Stimulated activated CD4-positive, alpha-beta T cell treated with anti-CD3 and anti-CD28 coated beads, Interleukin-1b, Interleukin-23, amount 100 ng/mL, for 1 hour (primary cell): ENCODE measurements at places on chromosomes 2 and 18.
A peak's percentile ranks its signal among the peaks of the same experiment; 100 is the strongest.

- no peak for DNase-seq
These were observed 31.2 kb downstream of the VSNL1 start for GRCh38 chr2:17571681-17572080.

- no peak for DNase-seq
These were observed 124.3 kb downstream of the ICOS start for GRCh38 chr2:204060841-204061240.

- no peak for DNase-seq
These were observed 499.6 kb upstream of the ACVR2A start for GRCh38 chr2:147345246-147345645.

GRCh38 chr2:19360966-19361321, 2.5 kb upstream of the OSR1 start:
- no peak for DNase-seq

GRCh38 chr2:1824202-1824905, 80.0 kb upstream of the PXDN start:
- DNase-seq: no peak

DNA sequence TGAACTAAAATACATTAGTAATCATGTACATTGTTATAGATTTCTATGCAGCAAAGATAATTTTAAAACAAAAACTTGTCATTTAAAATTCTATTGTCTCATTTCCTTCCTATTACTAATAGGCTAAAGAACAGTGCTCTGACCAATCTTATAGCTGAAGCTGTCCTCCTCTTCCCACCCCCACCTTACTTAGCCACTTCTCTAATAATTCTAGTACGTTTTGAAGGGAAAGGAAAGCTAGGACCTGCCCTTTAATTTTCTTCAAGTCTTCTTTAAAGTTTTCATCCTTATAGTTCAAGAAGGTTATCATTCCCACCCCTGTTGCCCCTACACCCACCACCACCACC, 121.6 kb downstream of the RBMS1 start:
- DNase-seq: no peak

DNA sequence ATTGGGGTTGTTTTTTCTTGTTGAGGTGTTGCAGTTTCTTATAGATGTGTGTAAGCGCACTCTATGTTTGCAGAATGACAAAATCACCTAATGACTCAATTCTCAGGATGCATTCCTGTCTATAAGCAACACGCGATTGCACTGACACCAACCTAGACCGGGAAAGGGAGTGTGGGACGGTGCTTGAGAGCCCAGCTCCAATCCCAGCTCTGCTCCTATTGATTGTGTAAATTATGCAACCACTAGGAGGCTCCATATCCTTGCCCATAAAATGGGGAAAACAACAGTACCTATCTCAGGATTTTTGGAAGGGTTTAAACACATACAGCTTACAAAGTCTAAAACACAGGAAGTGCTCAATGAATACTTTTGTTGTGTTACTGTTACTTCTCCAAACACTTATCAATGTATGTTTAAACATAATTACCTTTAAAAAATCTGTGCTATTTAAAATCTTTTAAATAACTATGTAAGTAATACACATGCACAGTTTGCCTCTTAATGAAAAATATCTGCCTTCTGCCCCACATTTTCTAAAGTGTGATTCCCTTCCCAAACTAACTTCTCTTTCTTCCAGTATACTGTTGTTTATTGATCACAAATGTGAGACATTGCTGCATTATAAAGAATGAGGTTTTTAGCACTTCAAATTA, 132.5 kb downstream of the SPHKAP start:
- no peak for DNase-seq

- DNase-seq: no peak
These were observed 21.1 kb downstream of the USP14 start for GRCh38 chr18:179499-179898.

- DNase-seq: no peak
These were observed 7.6 kb downstream of the ESPNL start for GRCh38 chr2:238107525-238108422.

DNA sequence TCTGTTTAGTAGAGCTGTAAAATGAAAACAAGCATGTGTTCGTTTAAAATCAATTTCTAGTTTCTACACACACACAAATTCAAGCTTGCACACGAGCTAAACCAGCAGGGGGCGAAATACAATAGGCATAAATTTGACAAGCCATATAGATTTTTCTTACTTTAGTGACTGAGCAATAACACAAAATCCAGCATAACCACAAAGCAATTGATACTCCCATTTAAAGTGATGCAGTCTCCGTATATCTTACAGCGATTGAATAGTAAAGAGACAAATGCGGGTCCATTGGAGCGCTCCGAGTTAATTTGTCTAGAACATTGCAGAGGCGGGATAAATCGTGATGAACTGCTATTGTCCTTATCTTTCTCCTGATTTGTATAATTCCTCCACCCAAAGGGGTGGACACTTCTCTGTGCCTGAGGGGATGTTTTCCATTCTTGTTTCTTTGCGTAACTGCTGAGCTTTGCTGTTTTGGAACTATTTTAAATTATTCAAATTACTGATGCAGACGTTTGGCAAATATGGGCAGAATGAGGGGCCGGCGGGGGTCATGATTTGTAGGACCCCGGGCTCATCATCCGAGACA, 1.2 kb upstream of the AFTPH start:
- peak; percentile 44 for DNase-seq

DNA sequence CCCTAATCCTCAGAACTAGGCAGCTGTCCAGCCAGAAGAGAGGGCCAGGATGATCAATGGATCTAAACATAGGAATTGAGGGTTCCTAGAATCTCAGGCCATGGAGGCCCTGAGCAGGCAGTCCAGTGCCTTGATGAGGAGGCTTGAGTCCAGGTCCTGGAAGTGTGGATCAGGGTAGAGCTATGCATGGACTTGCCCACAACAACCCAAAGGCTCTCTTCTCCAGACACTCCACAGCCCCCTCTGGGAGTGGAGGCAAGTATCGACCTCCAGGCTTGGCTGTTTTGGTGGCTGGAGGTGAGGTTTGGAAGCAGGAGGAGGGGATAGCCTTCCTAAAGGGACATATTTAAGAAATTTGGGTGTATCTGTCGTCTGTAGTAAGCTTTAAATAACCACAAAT, 45.7 kb downstream of the NAPG start:
- no peak for DNase-seq

DNA sequence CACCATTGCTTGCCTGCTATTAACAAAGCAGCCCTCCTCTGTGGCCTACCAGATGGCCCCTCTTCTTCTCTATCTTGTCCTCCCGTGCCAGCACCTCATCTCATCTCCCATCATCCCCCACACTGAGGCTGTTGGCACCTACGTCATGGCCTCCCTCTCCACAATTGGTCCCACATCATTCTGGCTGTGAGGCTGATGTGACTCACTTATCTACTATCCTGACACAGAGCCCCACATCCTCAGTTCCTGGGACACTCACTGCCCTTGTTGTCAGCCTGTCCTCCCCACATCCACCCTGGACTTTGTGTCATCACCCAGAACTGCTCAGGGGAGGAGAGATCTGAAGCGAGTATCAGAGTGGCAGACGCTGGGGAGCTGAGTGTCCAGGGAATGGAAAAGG, 102.9 kb downstream of the MRO start:
- no peak for DNase-seq

- DNase-seq: no peak
These were observed 281.1 kb upstream of the POU3F3 start for GRCh38 chr2:104572834-104573233.

GRCh38 chr2:152485954-152486736, 151.2 kb downstream of the FMNL2 start:
- no peak for DNase-seq

DNA sequence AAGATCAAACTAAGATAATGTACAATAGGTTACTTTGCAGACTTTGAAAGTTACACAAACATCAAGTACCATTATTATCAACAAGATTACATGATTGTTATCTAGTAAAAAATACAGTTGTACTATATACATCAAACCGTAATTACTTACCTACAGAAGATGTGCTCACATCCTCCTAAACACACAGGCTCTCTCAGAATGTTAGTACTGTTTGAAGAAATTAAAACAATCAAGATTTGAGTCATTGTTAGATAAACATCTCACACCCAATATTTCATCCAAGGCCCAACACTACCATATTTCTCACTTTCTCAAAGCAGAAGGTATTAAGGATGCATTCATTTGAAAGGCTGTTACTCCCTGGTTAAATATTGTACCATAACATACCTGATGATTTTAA, 12.6 kb downstream of the BARD1 start:
- no peak for DNase-seq

DNA sequence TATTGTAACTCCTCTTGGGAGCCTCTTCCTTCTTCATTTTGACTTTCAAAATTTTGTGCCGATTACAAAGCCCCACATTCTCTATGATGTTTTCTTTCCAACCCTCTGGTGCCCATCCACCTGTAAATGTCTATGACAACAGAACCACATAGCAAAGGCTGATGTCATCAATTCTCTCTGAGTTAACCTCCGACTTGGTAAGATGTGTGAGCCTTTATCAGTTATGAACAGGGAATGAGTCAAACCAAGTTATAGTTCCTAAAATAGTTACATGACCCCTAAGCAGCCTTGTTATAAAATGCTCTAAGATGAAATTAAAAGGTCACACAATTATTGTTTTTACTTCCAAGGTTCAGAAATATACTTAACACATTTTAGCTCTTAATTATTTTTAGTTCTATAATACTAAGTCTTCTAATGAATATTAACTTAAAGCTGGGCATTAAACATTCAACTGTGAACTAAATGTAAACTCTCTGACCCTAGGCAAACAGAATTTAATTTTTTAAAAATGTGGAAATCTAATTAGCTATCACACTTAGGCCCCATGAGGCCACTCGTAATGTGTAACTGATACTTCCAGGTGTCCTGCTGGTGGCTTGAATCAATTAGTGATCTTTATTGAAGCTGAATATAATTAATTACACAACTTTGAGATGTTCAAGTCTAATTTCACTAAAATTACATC, 102.3 kb upstream of the CYRIA start:
- no peak for DNase-seq

DNA sequence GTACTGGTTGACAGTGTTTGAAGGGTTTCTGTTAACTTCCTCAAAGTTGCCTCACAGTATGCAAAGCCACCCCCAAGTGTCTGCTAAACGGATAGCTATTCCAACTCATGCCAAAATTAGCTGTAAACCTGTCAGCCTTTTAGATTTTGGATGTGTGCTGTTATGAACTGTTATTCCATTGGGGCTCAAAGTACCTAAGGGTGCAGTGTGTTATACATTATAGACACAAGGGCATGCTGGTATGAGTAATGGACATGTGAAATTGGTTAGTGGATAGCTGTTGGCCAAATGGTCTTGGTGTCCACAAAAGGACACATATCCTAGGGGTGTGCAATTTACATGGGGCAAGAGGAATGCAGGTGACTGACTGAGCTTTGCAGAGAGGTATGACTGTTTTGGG, 33.7 kb upstream of the CCBE1 start:
- no peak for DNase-seq

- DNase-seq: no peak
These were observed 491.0 kb downstream of the CDH2 start for GRCh38 chr18:27685807-27686412.

GRCh38 chr2:145484448-145485097, 964.7 kb upstream of the ZEB2 start:
- no peak for DNase-seq

GRCh38 chr18:5584746-5585417, 41.1 kb upstream of the EPB41L3 start:
- no peak for DNase-seq

GRCh38 chr2:11080253-11081115, 74.8 kb upstream of the SLC66A3 start:
- DNase-seq: no peak

- DNase-seq: no peak
These were observed 46.7 kb downstream of the RNU4ATAC start for GRCh38 chr2:121577381-121577780.

DNA sequence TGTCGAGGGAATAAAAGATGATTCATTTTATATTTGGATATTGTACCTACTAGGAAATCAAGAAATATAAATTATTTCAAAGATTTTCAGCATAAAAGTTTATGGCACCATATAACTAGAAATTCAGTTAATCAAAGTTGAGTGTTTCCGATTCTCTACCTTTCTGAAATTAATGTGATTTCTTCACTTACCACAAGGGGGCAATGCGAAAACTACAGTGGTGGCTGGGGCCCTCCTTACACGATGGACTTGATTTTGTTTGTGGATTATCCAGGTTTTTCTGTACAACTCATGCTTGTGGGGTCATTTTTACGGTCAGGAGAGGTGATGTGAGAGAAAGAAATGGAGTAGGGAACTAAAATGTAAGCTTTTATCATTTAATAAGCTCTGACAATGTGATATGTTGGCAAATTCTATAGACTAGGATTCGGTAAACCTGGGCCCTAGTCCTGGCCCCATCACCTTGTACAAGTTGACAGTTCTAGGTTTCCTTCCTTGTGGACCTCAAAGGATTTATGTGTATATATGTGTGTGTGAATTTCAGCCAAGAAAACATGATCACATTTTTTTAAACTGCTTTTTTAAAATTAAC, 47.6 kb downstream of the G6PC2 start:
- DNase-seq: no peak

- no peak for DNase-seq
These were observed 43.6 kb downstream of the FECH start for GRCh38 chr18:57542812-57543427.

GRCh38 chr2:212987492-212987891, 163.9 kb downstream of the IKZF2 start:
- DNase-seq: no peak

DNA sequence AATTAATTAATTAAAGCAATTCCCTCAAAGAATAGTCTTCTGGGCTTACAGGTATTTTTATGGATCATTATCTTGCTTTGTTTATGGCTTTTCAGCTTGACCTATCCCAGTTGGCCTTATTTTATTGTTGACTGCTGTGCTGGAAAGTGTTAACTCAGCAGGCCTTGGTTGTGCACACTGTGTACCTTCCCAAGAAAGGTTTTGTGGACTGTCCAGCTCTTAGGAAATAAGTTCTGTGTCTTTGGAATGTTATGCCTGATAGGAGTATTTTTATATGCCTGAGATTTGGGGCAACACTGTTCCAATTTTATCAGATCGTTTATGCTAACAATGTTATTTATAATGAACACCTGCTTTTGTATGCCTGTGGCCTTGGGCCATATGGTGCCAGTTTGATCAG, 671.9 kb upstream of the ZNF804A start:
- no peak for DNase-seq

- DNase-seq: no peak
These were observed 130.0 kb upstream of the STON1 start for GRCh38 chr2:48399828-48400552.

DNA sequence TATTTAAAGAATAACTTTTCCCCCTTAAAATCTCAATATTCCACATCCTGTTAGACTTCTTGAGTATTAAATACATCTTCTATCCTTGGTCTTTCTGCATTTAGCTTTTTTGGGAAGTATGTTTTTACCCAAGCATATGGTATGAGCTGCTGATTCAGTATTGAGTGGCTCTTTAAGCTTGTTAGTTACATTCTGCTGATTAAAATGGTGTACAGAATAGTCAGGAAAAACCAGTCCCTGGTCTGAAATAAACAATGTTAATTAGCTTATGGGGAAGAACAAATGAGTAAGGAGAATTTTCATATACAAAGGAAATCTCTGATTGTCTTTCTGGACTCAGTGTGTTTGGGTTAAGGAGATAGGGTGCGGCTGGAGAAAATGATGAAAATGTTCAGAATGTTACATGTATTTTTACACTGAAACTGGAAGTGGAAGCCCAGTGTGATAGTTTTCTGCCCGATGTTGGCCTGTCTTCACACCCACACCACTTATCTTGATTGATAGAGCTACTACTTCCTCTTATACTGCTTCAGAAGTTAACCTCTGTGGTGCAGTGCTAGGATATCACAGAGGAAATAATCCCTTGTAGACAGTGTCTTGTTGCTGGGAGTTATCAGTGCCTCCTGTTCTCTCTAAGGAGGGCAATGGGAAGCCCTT, 84.0 kb downstream of the MSH2 start:
- DNase-seq: no peak

- no peak for DNase-seq
These were observed 1.4 kb downstream of the LBH start for GRCh38 chr2:30232801-30233130.
